Transverse colon (tissue), 4 donors: ENCODE measurements at places on chromosomes 3 and 15.

DNA sequence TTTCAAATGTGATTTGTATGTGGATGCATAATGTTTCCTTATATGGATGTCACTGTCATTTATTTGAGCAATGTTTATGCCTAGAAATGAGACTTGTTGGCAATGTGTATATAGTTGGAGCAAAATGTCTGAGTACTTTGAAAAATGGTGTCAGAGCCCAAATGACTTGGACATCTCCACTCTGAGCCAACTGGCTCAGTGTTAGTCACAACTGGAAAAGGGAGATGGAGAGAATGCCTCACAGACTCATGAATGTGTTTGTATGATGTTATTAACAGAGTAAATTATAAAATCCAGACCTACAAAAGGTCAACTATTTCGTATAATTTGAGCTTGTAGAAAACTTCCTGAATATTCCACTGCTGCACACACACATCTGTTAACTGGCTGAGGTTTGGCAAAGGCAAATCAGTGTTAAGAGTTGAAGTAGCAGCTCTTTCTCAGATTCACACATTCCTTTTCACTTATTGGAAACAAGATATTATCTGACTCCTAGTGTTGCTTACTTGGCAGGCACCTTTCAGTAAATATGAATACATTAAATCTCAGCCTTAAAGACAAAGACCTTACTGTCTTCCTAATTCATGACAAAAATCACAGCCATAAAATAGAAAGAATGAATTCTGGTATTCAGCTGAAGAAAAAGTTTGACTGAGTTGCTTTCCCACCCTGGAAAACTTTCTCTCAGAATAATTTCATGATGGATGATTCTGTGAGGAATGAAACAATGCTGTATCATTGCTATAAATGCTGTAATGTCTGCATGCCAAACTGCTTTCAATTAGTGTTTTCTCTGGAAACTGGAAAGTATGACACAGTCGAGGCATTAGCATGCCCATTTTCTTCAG, 27.0 kb downstream of the ADIPOQ start:
- no peak for DNase-seq

- DNase-seq: peak; percentile 33
Measured at GRCh38 chr3:43346978-43347749, 60.8 kb downstream of the SNRK start.

DNA sequence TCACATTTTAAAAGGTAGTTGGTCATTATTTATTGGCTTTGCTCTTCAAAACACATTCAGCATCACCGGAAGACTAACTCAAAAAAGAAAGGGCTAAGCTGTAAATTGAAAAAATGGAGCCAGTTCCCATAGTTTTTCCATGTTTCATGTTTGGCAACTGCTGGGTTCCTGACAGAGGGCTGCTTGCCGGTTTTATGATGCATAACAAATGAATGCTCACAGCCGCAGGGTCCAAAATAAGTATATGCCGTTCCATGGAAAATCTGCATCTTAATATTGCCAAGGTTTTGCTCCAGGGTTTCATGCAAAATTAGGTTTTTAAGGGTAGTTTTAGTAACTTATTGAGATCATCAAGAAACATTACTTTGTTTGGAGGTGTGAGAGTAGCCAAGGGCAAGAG, 15.8 kb downstream of the SLC12A1 start:
- no peak for DNase-seq

- no peak for DNase-seq
Measured at GRCh38 chr3:8497582-8497981, 4.0 kb upstream of the LMCD1 start.

DNA sequence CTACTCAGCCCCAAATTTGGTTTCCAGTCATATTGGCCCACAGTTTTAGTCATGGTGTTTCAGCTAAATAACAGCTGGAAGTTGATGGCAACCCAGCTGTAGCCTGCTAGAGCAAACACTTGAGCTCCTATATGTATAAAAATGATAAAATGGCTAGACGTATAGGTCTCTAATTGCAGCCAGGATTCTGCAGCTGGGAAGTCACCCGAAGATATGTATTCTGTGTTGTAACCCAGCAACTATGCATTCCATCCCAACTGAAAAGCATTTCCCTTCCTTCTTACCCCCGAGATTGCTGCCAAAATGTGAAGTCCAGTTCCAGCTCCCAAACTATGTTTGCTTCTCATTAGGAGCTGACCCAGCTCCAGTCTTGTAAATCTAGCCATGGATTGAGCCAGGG, 408.4 kb downstream of the AGBL1 start:
- no peak for DNase-seq
